ENCODE measurements at places on chromosomes 16 and 17.
A peak's percentile ranks its signal among the peaks of the same experiment; 100 is the strongest.

GRCh38 chr17:2198927-2199326 is 104.7 kb downstream of the SMG6 start:
- no peak for DNase-seq

GRCh38 chr17:7079581-7080455 is at the start of gene CLEC10A:
Gene CLEC10A (minus strand): TSS chr17:7080251. CDS start chr17:7078812, 1,439 bp downstream.
- DNase-seq, result no peak

DNA sequence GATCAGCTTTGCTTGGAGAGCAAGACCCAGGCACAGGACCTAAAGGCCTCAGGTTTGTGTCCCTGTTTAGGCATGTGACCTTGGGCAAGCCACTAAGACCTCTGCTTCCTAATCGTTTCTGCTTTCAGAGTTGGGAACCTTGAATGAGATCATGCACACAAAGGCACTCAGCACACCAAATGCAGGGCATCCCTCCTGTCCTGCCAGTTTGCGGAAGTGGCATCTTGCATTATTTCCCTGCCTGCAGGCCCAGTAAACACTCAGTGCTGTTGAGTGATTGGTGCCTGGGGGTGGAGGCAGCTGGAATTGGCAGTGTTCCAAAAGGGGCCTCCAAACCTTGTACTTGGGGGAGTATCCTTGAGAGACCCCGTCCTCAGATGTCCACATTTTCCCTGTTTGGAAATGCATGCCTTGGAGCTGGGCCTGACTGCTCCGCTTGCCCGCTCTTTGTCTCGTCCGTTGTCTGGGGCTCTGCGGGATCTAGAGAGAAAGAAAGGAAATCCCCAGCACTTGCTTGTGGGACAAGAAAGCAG is 28.7 kb downstream of the MRM1 start:
- no peak for DNase-seq

GRCh38 chr16:14419817-14420216 is 210.2 kb downstream of the PARN start:
- DNase-seq, result no peak

GRCh38 chr17:72110942-72111318 is 9.9 kb upstream of the SOX9 start:
- DNase-seq, result no peak

- DNase-seq, result no peak
Observed at GRCh38 chr17:79927136-79927661, 88.0 kb upstream of the CBX4 start.

DNA sequence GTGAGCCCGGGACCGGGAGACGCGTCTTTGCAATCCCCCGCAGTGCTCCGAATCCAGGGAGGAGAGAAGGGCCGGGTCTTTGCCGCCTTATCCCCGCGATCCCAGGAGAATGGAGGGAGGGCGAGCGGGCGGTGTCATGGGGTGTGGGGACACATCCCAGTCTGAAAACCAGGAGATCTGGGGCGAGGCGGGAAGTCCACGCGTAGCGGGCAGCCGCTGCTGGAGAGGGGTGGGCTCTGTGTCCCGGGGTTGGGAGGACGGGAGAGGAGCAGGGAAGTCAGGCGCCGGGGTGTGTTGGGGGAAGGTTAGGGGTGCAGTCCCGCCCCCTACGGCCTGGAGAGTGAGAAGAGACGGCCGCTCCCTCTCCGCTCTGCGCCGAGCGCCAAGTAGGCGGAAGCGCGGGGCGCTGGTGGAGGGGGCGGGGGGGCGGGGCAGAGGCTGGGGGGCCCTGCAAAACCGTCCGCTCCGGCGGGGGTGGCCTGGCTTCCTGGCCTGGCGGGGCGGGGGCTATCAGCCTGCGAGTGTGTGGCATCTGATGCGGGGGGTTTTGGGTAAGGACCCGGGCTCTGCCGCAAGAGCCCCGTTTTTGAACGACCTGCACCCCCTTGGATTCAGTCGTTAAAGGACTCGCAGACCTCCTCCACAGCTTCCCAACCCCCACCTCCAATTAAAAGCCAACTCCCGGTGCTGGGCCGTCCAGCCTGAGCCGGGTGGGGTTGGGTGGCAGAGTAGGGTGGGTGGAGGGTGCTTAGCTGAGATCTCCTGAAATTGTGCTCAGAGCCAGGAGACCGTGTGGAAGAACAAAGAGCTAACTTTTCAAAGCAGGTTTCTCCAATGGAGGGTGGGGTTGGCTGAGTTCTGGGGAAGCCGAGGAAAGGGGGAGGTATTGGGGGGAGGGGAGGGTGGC is 654 bp downstream of the LASP1 start:
- DNase-seq, result peak; percentile 64

DNA sequence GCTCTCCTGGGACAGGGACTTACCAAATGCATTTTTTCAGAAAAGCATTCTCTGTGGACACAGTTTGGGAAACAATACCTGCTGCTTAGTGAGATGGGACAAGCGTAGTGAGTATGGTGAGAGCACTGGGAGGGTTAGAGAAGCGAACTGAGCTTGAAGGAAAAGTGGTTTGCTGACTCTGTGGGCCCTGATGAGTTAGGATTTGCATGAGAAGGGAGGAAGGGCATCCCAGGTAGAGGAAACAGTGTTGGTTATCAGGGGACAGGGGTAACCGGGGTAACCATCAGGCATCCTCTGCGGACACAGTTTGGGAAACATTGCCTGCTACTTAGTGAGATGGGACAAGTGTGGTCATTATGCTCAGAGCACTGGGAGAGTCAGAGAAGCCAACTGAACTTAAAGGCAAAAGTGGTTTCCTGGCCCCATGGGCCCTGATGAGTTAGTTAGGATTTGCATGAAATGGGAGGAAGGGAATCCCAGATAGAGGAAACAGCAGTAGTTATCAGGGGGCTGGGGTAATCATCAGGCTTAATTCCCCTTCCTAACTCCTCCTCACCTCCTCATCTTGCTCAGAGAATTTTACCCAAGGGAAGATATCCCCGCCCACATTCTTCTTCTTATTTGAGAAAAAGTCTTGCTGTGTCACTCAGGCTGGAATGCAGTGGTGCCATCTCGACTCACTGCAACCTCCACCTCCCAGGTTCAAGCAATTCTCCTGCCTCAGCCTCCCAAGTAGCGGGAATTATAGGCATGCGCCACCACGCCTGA is 319.3 kb downstream of the RBFOX1 start:
- DNase-seq, result no peak
